Activated CD8-positive, alpha-beta memory T cell treated with anti-CD3 and anti-CD28 coated beads for 48 hours (primary cell): ENCODE measurements at places on chromosomes 4 and X.

GRCh38 chr4:185358959-185359358 is 36.8 kb downstream of the LRP2BP start:
- no peak for DNase-seq

DNA sequence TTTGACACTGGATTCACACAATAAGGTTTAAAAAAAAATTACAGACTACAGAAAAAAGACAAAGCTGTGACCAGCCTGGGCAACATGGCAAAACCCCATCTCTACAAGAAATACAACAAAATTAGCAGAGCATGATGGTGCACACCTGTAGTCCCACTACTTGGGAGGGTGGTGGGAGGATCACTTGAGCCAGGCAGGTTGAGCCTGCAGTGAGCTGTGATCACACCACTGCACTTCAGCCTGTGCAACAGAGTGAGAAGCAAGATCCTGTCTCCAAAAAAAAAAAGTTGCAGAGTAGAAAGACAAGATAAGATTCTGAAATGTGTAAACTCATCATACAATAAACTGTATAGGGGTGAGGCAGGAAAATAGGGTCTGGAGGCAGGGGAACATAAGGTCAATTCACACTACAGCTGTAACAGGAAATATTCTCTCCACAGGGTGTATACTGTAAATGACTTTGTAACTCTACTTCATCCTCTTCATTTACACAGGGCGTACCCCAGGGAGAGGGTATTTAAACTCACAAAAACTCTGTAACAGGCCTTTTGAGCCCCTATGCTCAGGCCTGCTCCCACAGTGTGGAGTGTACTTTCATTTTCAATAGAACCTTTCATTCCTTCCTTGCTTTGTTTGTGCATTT is 112.6 kb upstream of the MAPK10 start:
- DNase-seq: no peak

- DNase-seq: no peak
Measured at GRCh38 chr4:94880956-94881355, 123.2 kb downstream of the BMPR1B start.

DNA sequence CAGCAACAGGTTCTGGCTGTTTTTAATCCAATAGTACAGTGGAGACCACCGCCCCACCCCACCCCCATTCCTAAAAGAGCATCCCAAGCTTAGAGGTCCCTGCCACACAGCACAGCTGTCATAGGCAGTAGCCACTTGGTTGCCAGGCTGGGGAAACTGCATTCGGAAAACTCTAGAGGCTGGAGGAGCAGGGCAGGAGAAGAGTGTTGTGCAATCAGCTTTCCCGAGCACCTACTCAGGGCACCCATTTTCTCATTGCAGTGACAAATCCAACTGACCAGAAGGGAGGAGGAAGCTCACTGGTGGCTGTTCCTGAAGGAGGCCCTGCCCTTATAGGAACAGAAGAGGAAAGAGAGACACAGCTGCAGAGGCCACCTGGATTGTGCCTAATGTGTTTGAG is 1.1 kb downstream of the CXCL1 start:
- no peak for DNase-seq

- DNase-seq: no peak
Measured at GRCh38 chr4:69832326-69833030, 27.5 kb downstream of the SULT1E1 start.

DNA sequence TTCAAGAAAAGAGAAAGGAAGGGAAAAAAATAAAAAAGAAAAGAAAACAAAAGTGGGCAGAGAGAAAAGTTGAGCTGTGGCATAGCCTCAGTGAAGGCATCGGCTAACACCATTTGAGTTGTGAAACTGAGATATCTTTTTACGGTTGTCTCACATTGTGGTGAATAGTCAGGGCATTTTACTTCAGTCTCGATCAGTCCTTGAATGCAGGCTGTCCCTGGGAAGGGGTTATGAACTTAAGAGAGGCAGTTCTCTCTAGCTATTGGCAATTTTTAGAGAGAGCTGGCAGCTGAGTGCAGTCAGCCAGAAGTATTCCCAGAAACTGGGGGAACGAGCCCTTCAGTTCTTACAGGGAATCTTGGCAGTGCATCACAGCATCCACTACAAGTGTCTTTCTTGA is 93.5 kb upstream of the SLC6A14 start:
- DNase-seq: no peak

DNA sequence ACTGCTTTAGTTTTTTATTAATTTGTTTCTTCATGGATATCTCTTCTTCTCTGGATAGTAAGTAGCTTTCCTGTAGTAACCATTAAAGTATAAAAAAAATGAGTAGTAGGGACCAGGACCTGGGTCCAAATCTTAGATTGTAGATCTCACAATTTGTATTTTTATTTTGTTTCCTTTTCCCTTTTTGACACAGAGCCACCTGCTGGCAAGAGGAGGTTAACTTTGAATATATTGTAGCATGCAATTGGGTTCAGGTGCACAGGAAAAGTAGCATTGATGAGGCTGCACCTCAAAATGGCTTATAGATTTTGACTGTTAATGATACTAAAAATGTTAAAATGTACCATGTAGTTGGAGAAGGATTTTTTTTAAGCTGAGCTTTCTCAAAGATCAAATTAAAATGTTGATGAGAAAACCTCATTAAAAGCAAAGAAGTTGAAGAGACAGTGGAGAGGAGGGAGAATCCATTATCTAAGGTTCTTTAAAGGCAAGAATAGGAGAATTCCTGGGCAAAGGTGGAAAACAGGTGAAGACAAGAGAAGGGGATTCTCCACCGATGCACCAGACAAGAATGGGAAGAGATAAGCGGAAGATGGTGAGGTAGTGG is 48.3 kb upstream of the HPGDS start:
- DNase-seq: no peak

DNA sequence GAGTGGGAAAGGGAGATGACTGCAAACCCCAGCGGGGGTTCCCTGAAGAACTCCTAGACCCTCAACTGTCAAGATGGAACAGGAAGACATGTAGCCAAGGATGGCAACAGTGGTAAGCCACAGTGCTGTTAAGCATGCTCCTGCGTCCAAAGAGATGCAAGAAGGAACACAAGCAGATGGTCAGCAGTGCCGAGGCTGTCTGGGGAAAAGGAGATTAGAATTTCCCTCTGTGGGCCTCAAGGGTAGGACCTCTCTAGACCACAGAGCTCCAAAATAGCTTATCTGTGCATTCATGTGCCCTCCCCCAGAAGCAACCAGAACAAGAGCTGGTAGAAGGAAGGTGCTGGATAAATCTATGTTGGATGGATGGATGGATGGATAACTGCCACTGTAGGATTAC is 82.0 kb upstream of the CPEB2 start:
- no peak for DNase-seq

- no peak for DNase-seq
Measured at GRCh38 chrX:38856670-38857265, 55.5 kb downstream of the MID1IP1 start.

- no peak for DNase-seq
Measured at GRCh38 chrX:9390121-9390520, 74.7 kb upstream of the TBL1X start.

DNA sequence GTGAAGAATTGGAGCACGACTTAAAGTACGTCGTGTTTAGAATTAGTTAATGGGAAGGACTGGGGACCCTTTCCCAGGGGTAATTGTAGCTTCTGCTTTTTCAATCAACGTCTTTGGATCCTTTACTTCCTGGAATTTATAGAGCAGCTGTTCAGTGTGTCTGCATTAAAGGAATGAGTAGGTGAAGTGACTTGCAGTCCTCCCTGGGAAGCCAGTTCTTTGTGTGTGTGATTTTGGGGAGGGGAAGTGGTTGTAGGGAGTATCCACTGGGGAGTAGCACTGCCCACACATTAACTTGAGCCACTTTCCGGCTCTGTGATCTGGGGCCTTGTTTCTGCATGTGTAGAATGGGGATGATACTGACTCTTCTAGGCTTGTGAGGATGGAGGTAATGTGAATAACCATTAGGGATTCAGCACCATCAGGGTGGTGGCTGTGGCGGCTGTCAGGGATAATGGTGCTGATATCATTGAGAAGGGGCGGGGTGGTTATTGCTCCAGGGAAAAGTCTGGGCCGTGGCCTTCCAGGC is 54.7 kb downstream of the TMEM131L start:
- no peak for DNase-seq

- no peak for DNase-seq
Measured at GRCh38 chr4:25815586-25815985, 47.2 kb downstream of the SEL1L3 start.

GRCh38 chr4:60216752-60217151 is 983.4 kb upstream of the ADGRL3 start:
- DNase-seq: no peak

- no peak for DNase-seq
Measured at GRCh38 chr4:11623726-11624037, 195.0 kb upstream of the HS3ST1 start.

GRCh38 chr4:123844374-123844773 is 447.8 kb downstream of the SPRY1 start:
- DNase-seq: no peak

- no peak for DNase-seq
Measured at GRCh38 chrX:16814597-16814996, 28.3 kb downstream of the TXLNG start.

DNA sequence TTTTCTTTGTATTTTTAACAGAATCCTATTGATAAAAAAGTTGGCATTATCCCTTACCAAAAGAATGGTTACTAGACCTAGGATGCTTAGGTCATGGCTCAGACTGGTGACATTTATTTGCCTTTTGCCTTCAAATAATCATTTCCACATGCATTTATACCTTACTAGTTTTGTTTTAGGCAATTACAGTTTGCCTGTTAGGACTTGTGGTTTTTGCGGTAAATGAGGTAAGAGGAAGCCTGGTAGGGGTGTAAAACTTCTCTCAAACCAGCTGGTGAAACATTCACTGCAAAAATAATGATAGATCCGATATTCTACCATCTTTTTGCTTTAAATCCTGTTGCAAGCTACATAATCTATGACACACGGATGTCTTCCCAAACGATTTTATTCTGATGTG is 12.1 kb downstream of the LAMP2 start:
- no peak for DNase-seq

GRCh38 chr4:83331956-83332355 is 2.7 kb downstream of the HPSE start:
- DNase-seq: no peak

DNA sequence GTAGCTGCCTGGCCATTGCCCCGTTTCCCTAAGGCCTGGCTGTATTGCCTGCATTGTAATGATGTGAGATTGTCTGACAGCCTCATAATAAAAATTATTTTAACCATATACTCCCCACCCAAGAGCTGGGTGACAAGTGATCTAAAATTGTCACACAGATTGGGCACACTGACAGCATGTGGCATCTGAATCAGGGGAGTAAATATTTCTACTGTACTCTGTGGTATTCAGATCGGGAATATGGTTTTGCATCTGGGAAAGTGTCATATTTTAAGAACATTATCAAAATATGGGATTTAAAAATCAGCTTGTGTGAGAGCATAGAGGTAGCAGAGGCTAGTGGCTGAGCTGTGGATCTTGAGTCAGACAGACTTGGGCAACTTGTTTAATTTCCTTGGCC is 135.8 kb upstream of the PDLIM3 start:
- no peak for DNase-seq

DNA sequence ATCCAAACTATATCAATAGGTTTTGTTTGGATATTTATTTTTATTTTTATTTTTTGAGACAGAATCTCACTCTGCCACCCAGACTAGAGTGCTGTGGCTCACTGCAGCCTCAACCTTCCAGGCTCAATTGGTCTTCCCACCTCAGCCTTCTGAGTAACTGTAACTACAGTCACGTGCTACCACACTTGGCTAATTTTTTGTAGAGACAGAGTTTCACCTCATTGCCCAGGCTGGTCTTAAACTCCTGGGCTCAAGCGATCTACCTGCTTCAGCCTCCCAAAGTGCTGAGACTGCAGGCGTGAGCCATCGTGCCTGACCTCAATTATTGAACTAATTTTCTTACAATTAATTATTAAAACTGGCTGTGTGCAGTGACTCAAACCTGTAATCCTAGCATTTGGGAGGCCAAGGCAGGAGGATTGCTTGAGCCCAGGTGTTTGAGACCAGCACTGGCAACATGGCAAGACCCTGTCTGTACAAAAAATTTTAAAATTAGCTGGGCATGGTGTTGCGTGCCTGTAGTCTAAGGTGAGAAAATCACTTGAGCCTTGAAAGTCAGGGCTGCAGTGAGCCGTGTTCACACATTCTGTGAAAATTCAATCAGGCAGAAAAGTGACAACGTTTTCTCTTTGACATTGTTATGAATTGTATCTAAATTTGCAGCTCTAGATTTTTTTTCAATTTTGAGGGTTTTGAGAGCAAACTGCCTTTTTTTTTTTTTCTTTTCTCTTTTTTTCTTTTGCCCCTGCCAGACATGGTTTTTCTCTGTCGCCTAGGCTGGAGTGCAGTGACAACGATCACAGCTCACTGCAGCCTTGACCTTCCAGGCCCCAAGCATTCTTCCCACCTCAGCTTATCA is 66.0 kb downstream of the UBE2K start:
- no peak for DNase-seq

DNA sequence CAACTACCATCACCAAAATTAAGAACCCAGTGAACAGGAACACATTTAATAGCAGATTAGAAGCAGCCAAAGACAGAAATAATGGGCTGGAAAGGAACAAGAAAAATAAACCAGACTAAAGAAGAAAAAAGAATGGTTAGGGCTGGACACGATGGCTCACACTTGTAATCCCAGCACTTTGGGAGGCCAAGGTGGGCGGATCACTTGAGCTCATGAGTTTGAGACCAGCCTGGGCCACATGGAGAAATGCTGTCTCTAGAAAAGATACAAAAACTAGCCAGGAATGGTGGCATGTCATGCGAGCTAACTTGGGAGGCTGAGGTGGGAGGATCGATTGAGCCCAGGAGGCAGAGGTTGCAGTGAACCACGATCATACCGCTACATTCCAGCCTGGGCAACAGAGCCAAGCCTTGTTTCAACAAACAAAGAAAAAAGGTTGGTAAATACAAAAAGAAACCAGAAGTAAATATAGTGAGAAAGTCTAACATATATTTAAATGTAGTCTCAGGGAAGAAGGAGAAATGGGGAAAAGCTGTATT is 102.0 kb downstream of the AFAP1 start:
- DNase-seq: no peak

GRCh38 chr4:16573206-16573605 is 325.2 kb downstream of the LDB2 start:
- DNase-seq: no peak

GRCh38 chrX:23726191-23726590 is 16.9 kb downstream of the ACOT9 start:
- DNase-seq: no peak

- DNase-seq: no peak
Measured at GRCh38 chrX:147403040-147403439, 508.7 kb upstream of the FMR1 start.

- no peak for DNase-seq
Measured at GRCh38 chr4:151718984-151719955, 41.5 kb downstream of the GATB start.

GRCh38 chr4:95830651-95831050 is 9.2 kb upstream of the PDHA2 start:
- DNase-seq: no peak

- DNase-seq: no peak
Measured at GRCh38 chr4:130825284-130825683, 1729.3 kb downstream of the C4orf33 start.

- no peak for DNase-seq
Measured at GRCh38 chr4:6011271-6011671, 7.0 kb downstream of the C4orf50 start.
